ENCODE measurements at places on chromosomes 12 and 14.

- peaks cover 2% of the 10 kb centered on the region for H3K27me3 ChIP-seq
- H3K4me3 ChIP-seq: no peak overlapping the region
- no peaks in the 10 kb centered on the region for H3K4me1 ChIP-seq
- peaks cover 5% of the 10 kb centered on the region for H3K36me3 ChIP-seq
These were observed 32.9 kb upstream of the EEA1 start for GRCh38 chr12:92961949-92962348.

- H3K4me1 ChIP-seq: no peaks in the 10 kb centered on the region
- H3K36me3 ChIP-seq: no peaks in the 10 kb centered on the region
- DNase-seq: peak; percentile 85
- H3K27me3 ChIP-seq: no peaks in the 10 kb centered on the region
- no peak overlapping the region for H3K27ac ChIP-seq
- H3K4me3 ChIP-seq: no peak overlapping the region
These were observed 33.6 kb upstream of the HNF1A start for GRCh38 chr12:120944645-120945217.

- no peak overlapping the region for H3K27ac ChIP-seq
- no peaks in the 10 kb centered on the region for H3K27me3 ChIP-seq
- H3K4me3 ChIP-seq: no peak overlapping the region
- H3K4me1 ChIP-seq: peaks cover 9% of the 10 kb centered on the region
These were observed 73.7 kb downstream of the TBK1 start for GRCh38 chr12:64525461-64526160.

- DNase-seq: no peak
- no peaks in the 10 kb centered on the region for H3K36me3 ChIP-seq
- H3K4me1 ChIP-seq: peaks cover 6% of the 10 kb centered on the region
- no peak overlapping the region for H3K27ac ChIP-seq
These were observed 66.6 kb downstream of the GRIP1 start for GRCh38 chr12:66612090-66612775.

- DNase-seq: no peak
- H3K4me3 ChIP-seq: no peak overlapping the region
- H3K4me1 ChIP-seq: no peaks in the 10 kb centered on the region
- H3K27me3 ChIP-seq: no peaks in the 10 kb centered on the region
- H3K36me3 ChIP-seq: no peaks in the 10 kb centered on the region
- no peak overlapping the region for H3K27ac ChIP-seq
These were observed 47.7 kb upstream of the MAP3K9 start for GRCh38 chr14:70856851-70857495.

- no peak overlapping the region for H3K27ac ChIP-seq
- no peaks in the 10 kb centered on the region for H3K36me3 ChIP-seq
- H3K4me1 ChIP-seq: peaks cover 3% of the 10 kb centered on the region
These were observed 26.7 kb upstream of the SFSWAP start for GRCh38 chr12:131684015-131684725.

DNA sequence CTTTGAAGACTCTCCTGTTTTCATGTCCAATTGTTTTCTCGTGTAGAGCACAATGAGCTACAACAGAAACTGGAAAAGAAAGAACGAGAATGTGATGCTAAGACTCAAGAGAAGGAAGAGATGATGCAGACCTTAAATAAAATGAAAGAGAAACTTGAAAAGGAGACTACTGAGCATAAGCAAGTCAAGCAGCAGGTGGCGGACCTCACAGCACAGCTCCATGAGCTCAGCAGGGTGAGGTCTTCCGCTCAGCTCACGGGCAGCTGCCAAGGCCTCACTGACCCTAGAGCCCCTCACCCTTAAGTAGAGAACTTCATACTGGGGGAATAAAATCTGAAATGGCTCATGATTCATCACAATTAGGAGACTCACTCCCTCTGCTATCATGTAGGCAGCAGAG, 134.7 kb downstream of the GPR135 start:
- peaks cover 6% of the 10 kb centered on the region for H3K36me3 ChIP-seq
- H3K4me3 ChIP-seq: no peak overlapping the region
- H3K27ac ChIP-seq: no peak overlapping the region
- peaks cover 6% of the 10 kb centered on the region for H3K4me1 ChIP-seq
- H3K27me3 ChIP-seq: no peaks in the 10 kb centered on the region

DNA sequence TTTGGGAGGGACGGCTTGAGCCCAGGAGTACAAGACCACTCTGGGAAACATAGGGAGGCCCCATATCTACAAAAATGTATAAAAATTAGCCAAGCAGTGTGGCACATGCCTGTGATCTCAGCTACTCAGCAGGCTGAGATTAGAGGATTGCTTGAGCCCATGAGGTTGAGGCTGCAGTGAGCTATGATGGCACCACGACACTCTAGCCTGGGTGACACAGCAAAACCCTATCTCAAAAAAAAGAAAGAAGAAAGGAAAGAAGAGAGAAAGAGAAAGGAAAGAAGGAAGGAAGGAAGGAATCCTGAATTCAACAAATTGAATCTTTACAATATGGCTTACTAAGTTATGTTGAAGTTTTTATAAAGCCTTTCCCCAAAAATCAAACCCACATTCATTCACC, 2.1 kb downstream of the KIF21A start:
- H3K27me3 ChIP-seq: no peaks in the 10 kb centered on the region
- no peaks in the 10 kb centered on the region for H3K36me3 ChIP-seq
- H3K4me3 ChIP-seq: 0 out of 2 replicates have a peak overlapping the region, but pooled peaks have one; percentile 11

GRCh38 chr12:75480469-75480949, at the start of gene GLIPR1:
TSS of gene GLIPR1 (plus strand) at chr12:75480755. CDS start at chr12:75480881, 126 bp downstream.
- H3K36me3 ChIP-seq: no peaks in the 10 kb centered on the region
- H3K27ac ChIP-seq: no peak within 1 kb of the TSS
- no peak within 1 kb of the TSS for H3K4me3 ChIP-seq
- H3K4me1 ChIP-seq: no peaks in the 10 kb centered on the region
- no peaks in the 10 kb centered on the region for H3K27me3 ChIP-seq

DNA sequence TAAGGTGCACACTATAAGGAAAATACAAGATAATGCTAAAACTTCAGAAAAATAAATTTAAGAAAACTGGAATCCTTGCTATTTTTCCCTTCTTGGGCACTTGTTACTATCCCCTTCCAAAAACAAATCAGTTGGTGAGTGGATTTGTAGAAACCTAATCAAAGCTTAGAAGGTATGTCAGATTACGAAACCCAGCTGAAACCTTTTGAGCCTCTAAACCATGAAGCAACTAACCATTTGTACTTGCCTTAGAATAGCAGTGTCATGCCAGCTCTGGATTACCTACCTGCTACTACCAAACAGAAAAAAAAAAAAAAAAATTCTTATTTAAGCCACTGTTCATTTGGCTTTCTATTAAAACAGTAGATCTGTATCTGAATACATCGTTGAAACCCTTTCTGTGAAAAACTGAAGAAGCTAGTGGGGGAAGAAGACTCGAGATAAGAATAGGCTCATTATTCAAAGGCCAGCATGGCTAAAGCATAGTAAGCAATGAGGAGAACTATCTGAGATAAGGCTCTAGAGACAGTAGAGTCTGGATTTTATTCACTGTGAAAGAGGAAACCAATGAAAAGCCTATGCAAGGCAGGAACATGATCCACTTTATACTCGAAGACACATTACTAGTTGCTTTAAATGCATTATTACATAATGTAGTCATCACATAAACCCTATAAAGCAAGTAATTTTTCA, 30.2 kb downstream of the OSBPL8 start:
- H3K27ac ChIP-seq: no peak overlapping the region
- H3K4me1 ChIP-seq: no peaks in the 10 kb centered on the region
- no peaks in the 10 kb centered on the region for H3K27me3 ChIP-seq

GRCh38 chr12:109153821-109154441, 37.5 kb downstream of the ACACB start:
- peak overlapping the region; percentile 85 for H3K4me3 ChIP-seq
- no peak overlapping the region for H3K27ac ChIP-seq
- no peaks in the 10 kb centered on the region for H3K36me3 ChIP-seq
- peak; percentile 57 for DNase-seq

GRCh38 chr12:108722992-108723766, 8.1 kb downstream of the CORO1C start:
- no peaks in the 10 kb centered on the region for H3K36me3 ChIP-seq
- H3K4me3 ChIP-seq: no peak overlapping the region
- DNase-seq: no peak
- no peak overlapping the region for H3K27ac ChIP-seq
- H3K4me1 ChIP-seq: peaks cover 6% of the 10 kb centered on the region

DNA sequence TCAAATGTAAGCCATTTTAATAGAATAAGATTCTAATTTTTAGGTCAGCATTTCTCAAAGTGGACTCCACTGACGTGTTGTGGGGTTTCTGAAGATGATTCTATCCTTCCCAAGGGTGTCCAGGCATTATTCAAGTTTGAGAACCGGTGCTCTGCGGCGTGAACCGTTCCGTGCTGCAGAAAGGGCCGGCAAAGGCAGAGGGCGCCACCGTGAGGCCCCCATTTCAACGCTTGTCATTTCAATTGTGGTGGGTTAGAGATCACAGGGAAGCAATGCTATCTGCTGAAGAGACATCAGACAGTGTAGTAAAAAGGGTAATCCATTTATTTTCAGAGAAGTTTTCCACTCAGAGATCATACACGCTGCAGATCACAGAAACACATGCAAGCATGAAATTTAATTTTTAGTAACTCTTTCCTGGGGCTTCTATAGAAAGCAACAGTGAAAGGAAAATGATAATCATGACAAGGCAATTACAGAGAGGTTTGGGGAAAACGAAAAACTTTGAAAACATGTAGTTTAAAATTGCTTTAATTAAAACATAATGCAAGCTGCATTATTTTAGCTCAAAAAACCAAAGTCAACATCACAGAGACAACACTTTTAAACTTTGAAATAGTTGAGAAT, 201.7 kb downstream of the EXOC5 start:
- no peaks in the 10 kb centered on the region for H3K27me3 ChIP-seq
- peak; percentile 75 for DNase-seq
- peaks cover 3% of the 10 kb centered on the region for H3K4me1 ChIP-seq
- no peaks in the 10 kb centered on the region for H3K36me3 ChIP-seq
- H3K27ac ChIP-seq: no peak overlapping the region

DNA sequence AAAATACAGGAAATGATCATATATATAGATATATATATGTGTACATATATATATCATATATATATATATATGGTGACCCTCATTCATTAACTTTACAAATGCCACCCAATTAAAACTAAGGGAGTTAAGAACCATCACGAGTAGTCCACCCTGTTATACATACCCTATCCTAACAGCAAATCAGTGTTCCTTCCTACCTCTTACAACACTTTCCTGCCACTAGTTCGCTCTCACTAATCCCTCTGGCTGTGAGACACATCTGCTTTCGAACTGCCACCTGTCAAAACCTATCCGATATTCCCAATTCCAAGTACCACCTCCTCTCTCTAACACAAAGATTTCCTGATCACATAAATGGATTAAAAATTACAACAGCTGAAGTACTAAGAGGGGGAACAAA, 100.5 kb downstream of the EEA1 start:
- H3K27ac ChIP-seq: no peak overlapping the region
- peaks cover 16% of the 10 kb centered on the region for H3K36me3 ChIP-seq
- no peak overlapping the region for H3K4me3 ChIP-seq
- DNase-seq: no peak

GRCh38 chr12:4934407-4935035, 24.8 kb downstream of the KCNA1 start:
- no peak overlapping the region for H3K4me3 ChIP-seq
- no peaks in the 10 kb centered on the region for H3K4me1 ChIP-seq
- H3K27me3 ChIP-seq: no peaks in the 10 kb centered on the region
- DNase-seq: no peak

DNA sequence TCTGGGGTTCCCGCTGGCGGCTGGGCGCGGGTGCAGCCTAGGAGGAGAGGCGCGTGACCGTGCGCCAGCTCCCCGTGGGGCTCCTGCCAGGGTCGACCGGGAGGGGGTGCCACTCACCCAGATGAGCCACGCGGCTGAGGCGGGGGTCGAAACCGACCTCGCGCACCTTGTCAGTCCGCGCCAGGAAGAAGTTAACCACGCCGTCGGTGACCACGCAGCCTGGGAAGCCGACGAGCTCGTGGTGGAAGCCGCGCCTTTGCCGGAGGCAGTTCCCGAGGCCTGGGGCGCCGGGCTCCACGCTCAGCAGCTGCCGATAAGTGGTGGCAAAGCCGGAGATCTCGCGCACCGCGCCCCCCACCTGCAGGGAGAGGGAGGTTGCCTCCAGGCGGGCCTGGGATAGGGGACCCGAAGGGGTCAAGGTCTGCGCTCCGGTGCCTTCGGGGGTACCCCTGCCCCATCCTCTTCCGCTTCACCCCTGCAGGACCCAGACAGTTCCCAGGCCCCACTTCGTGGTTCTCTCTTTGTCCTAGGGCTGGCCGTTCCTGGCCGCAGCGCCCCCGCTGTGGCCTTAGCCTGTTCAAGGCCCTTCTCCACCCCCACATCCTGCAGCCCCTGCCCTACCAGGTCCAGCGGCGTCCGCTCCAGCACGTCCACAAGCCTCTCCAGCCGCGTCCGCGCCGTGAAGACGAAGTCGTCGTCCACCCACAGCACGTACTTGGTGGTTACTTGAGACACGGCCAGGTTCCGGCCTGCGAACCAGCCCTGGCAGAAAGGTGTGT, 5.3 kb downstream of the B4GALNT1 start:
- H3K36me3 ChIP-seq: no peaks in the 10 kb centered on the region
- no peaks in the 10 kb centered on the region for H3K4me1 ChIP-seq
- H3K4me3 ChIP-seq: peak overlapping the region; percentile 72
- H3K27me3 ChIP-seq: peaks cover 90% of the 10 kb centered on the region
- no peak overlapping the region for H3K27ac ChIP-seq

- no peak for DNase-seq
- H3K27ac ChIP-seq: no peak overlapping the region
- H3K4me3 ChIP-seq: no peak overlapping the region
- H3K36me3 ChIP-seq: no peaks in the 10 kb centered on the region
- H3K27me3 ChIP-seq: no peaks in the 10 kb centered on the region
- no peaks in the 10 kb centered on the region for H3K4me1 ChIP-seq
These were observed 32.8 kb upstream of the LUM start for GRCh38 chr12:91144053-91144452.

GRCh38 chr14:60565211-60565610, 56.3 kb downstream of the SIX6 start:
- H3K36me3 ChIP-seq: no peaks in the 10 kb centered on the region
- H3K4me1 ChIP-seq: no peaks in the 10 kb centered on the region
- H3K27ac ChIP-seq: no peak overlapping the region
- no peaks in the 10 kb centered on the region for H3K27me3 ChIP-seq

- H3K4me1 ChIP-seq: no peaks in the 10 kb centered on the region
- no peak for DNase-seq
- H3K4me3 ChIP-seq: no peak overlapping the region
- H3K27ac ChIP-seq: no peak overlapping the region
- H3K36me3 ChIP-seq: peaks cover 7% of the 10 kb centered on the region
These were observed 199.0 kb upstream of the ATP2B1 start for GRCh38 chr12:89907659-89908058.

GRCh38 chr14:21231020-21231652, 38.1 kb downstream of the HNRNPC start:
- no peaks in the 10 kb centered on the region for H3K4me1 ChIP-seq
- H3K27me3 ChIP-seq: no peaks in the 10 kb centered on the region
- H3K27ac ChIP-seq: no peak overlapping the region
- H3K4me3 ChIP-seq: no peak overlapping the region
